HAP-1 (cell line): ENCODE measurements at places on chromosomes 5 and 9.
A peak's percentile ranks its signal among the peaks of the same experiment; 100 is the strongest.

GRCh38 chr5:17187011-17187785 lies 30.2 kb upstream of the BASP1 start:
- DNase-seq = no peak

DNA sequence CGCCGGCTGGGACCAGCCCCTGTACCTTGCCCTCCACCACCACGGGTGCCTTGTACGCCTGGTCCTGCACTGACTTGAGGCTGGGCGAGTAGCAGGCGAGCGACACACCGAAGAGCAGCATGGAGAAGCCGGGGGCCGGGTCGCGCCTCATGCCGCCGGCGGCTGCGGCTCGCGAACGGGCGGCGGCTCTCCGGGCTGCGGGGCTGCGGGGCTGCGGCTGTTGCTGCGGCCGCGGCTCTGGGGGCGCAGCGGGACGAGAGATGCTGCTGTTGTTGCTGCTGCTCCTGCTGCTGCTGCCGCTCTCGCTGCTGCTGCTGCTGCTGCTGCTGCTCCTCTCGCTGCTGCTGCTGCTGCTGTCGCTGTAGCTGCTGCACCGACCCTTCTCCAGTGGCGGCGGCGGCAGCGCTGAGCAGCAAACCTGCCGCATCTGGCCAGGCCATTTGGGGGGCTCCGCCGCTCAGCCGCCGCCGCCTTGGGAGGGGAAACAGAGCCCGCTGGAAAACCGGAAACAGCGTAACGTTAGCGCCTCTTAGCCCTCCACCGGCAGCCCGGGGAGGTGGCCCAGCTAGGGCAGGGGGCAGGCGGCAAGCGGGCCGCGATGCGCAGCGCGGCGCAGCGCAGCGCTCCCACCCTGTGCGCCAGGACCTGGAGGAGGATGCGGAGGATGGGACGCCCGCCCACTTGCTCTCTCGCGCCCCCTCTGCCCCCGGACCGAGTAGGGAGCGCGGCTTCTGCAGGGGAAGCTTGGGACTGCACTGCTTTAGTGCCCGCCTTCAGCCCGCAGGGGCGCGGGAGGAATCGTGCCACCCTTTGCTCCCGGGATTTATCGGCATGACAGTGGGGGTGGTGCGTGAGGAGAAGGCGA lies at the start of gene NRG2:
Gene NRG2 (minus strand): TSS at position 657 of the 865 bp plus-strand sequence.
- DNase-seq = peak; percentile 89

GRCh38 chr5:93583768-93584595 lies 960 bp downstream of the NR2F1 start:
- peak; percentile 71 for DNase-seq

GRCh38 chr5:156200938-156201787 lies 125.8 kb upstream of the SGCD start:
- no peak for DNase-seq

GRCh38 chr5:93632327-93632726 lies 49.3 kb downstream of the NR2F1 start:
- DNase-seq = no peak

- DNase-seq = no peak
Measured at GRCh38 chr5:113063927-113064326, 87.3 kb downstream of the DCP2 start.

DNA sequence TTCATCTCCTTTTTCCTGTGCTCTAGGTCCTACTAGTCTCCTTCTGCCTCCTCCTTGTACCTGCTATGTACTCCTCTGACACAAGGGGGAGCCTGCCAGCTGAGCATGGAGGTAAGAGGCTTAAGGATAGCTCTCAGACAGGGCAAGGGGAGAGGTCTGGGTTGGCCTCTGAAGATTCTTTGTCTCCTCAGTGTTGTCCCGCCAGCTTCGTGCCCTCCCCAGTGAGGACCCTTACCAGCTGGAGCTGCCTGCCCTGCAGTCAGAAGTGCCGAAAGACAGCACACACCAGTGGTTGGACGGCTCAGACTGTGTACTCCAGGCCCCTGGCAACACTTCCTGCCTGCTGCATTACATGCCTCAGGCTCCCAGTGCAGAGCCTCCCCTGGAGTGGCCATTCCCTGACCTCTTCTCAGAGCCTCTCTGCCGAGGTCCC lies 3.8 kb downstream of the CREB3 start:
- peak; percentile 71 for DNase-seq
